NCI-H187 treated with DMSO at 0.1 percent for 48 hours (cell line): ENCODE measurements at places on chromosomes 4 and X.

GRCh38 chr4:99945718-99946355 lies 581 bp downstream of the DNAJB14 start:
- DNase-seq: no peak

GRCh38 chr4:5416637-5417036 lies 291.7 kb downstream of the EVC2 start:
- DNase-seq: no peak

DNA sequence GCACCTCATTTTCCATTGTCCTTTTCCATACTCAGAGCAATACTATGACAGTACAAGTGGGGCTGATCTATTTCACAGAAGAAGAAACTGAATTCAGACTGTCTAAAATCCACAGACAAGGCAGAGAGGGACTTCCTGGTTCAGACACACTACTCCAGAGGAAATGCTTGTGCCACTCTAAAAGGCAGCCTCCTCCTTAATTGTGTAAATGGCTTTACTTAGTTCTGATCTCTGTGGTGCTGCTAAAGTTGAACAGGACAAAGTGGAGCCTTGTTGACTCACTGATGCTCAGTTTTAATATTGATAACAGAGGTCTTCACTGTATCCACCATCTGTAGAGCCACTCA lies 122.4 kb downstream of the KIT start:
- DNase-seq: no peak

DNA sequence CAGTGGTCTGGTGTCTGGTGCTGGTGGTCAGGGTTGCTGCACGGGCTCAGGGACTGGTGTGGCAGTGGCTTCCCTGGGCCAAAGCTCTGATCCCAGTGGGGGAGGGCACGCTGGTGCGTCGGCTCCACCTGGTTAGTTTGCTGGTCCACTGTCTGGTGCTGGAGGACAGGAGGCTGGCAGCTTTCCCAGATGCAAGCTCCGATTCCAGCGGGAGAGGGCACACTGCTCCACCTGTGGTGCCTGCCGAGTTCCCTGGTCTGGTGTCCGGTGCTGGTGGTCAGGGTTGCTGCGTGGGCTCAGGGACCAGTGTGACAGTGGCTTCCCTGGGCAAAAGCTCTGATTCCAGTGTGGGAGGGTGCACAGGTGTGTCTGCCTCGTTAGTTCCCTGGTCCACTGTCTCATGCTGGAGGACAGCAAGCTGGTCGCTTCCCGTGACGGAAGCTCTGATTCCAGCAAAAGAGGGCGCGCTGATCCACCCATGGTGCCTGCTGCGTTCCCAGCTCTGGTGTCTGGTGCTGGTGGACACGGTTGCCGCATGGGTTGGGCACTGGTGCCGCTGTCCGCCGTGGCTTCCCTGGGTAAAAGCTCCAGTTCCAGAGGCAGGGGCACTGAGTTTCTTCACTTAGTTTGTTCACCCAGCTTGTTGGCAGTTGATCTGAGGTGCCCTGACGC lies 5.8 kb downstream of the VMA21 start:
- DNase-seq: no peak

- no peak for DNase-seq
These were observed 682.0 kb downstream of the KCTD8 start for GRCh38 chr4:43766648-43767047.

DNA sequence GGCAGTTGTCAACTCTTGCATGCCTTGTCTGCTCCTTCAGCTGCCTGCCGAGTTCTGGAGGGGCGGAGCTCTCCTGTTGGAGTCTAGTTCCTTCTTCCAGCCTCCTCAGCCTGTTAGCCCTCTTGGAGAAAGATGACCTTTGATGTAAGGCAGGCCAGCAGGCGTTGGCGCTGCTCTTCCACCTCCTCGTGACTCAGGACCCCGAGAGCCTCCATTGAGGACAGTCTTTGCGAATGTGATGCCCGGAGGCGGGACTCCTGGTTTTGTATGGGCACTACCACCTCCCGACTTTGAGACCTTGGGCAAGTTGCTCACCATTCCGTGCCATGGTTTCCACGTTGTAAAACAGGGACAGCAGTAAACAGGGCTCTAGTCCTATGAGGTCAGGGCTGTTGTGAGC lies 108.3 kb downstream of the TENM3 start:
- DNase-seq: no peak

DNA sequence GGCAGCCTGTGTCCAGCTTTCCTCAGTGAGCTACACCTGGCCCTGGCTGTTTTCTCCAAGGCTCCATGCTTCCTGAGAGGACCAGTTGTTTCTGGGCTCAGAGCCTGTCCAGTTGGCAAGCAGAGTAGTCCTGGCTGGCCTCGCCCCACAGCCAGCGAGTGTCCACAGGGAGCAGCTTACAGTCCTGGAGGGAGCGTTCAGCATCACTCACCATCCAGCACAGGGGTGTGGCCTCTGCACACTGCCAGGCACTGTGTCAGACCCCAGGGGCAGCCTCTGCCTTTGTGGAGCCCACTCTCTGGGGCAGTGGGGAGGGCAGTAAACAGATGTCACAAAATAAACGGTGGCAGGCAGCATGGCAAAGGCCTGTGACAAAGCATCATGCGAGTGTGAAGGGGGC lies 23.9 kb downstream of the EVC start:
- no peak for DNase-seq

DNA sequence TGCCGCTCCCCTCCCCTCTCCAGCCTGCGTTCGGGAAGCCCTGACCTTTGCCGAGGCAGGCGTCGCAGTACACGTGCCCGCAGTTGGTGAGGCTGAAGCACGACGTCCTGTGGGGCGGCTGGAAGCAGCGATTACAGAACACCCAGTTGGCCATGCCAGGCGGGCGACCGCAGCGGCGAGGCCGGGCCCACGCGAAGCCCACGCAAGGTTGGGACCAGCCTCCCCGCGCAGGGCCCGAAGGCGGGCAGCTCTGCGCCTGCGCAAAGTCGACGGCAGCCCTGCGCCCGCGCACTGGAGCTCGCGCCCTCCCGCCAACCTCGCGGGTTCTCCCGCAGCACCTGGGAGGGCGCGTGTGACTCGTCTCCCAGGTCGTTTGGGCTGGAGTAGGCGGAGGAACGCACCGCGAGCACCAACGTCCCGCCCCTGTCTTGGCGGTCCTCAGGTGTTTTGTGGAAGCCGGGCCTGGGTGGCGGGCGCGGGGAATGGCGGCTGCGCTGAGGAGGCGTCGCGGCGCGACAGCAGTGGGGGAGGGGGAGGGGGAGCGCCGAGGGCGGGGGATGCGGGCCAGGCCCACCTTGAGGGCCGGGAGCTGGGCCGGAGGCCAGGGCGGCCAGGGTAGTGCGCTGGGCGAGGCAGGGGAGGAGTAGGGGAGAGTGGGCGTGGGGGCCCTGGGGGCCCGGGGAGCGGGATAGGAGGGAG lies at the start of gene RNF212:
Gene RNF212 (minus strand): TSS at position 254 of the 699 bp plus-strand sequence. CDS start 100 bp downstream, at position 154.
- no peak for DNase-seq

GRCh38 chr4:184807797-184808712 lies 17.7 kb downstream of the ACSL1 start:
- DNase-seq: no peak

GRCh38 chr4:143184217-143184502 lies 557 bp upstream of the USP38 start:
- no peak for DNase-seq

DNA sequence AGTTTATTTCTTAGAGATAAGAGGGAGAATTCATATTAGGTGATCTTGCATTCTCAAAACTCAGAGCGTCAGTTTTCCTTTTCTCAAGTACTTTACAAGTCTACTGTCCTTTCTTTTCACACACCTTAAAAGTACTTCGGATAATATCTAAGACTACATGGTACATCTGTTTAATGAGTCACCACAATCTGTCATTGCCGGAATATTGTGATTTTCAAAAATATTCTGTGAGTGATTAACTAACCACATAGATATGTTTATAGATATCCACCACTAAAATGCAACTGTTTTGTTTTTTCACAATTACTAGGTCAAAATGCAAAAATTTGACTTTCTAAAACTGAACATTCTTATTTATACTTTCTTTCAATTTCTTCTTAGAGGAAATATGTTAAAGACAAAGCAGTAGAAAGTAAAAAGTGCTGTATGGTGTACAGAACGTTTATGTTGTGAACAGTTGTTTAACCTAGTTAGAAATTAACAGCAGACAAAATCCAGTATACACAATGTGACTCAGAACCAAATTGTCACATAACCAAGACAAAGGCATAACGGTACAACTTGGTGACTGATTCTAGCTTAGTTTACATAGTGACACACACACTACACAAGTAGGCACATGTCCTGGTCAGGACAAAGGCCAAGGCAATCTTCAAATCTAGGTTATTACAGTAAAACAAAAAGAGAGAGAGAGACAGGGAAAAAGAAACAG lies 482.9 kb downstream of the NAF1 start:
- DNase-seq: no peak

- no peak for DNase-seq
These were observed 318.0 kb upstream of the TAPT1 start for GRCh38 chr4:16544251-16544721.

DNA sequence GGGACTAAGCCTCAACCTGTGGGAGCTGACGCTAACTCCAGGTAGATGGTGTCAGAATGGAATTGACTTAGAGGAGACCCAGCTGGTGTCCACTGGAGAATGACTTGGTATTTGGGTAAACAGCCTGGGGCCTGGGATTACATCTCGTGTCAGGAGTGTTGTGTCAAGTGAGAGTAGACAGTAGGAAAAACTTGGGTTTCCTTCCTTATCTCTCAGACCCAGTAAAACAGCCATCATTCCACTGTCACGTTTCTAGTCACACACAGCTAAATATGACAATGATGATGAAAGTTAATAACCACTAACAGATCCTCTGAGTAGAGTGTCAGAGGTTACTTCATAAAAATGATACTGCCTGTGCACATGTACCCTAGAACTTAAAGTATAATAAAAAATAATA lies 13.8 kb downstream of the ZNF674 start:
- no peak for DNase-seq

- no peak for DNase-seq
These were observed 8.3 kb upstream of the AGA start for GRCh38 chr4:177450426-177451107.
